Chondrocyte (in vitro differentiated cells): ENCODE measurements at places on chromosomes 6 and 20. TPM values are rescaled to one million over a fixed set of nuclear protein-coding genes. Genes with fewer than 3 reads are reported as not detected.

DNA sequence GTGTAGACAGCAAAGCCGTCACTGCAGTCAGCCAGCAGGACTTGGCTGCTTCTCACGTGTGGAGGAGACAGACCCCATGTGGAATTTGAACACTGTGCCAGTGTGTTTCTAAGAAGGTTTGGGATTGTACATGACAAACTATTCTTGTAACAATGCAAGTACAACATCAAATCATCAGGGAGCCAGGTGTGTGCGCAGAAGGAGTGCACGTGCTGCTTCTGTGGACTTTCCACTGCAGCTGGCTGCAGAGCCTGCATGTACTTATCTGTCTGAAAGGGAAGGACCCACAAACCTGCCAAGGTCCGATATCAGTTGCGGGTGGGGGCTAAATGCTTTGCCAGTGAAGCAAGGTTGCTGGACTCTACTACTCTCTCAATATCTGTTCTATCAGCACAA lies 211.6 kb downstream of the WDR27 start:
- DNase-seq: no peak

DNA sequence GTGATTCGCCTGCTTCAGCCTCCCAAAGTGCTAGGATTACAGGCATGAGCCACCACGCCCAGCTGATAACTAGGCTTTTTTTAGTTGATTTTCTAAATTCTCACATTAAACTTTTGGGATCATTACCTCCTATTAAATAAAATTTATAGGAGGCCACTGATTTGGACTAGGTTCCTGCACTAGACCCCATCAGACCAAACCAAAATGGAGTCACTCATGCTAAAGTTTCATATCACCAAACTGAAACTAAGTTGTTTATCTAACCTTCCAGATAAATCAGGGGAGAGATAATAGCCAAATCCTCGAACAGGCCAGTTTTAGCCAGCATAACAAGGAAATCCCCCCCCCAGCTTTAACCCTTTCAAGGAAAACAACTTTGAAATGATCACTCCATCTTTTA lies 98.4 kb upstream of the SLC22A16 start:
- DNase-seq: no peak

The ARG1 gene
- not detected in 3 replicates for total RNA-seq

GRCh38 chr20:39909447-39909846 lies 779.6 kb downstream of the MAFB start:
- no peak for DNase-seq

The FIG4 gene
- 10.4 to 14.1 TPM (median 13.0 TPM) in 3 replicates for total RNA-seq

DNA sequence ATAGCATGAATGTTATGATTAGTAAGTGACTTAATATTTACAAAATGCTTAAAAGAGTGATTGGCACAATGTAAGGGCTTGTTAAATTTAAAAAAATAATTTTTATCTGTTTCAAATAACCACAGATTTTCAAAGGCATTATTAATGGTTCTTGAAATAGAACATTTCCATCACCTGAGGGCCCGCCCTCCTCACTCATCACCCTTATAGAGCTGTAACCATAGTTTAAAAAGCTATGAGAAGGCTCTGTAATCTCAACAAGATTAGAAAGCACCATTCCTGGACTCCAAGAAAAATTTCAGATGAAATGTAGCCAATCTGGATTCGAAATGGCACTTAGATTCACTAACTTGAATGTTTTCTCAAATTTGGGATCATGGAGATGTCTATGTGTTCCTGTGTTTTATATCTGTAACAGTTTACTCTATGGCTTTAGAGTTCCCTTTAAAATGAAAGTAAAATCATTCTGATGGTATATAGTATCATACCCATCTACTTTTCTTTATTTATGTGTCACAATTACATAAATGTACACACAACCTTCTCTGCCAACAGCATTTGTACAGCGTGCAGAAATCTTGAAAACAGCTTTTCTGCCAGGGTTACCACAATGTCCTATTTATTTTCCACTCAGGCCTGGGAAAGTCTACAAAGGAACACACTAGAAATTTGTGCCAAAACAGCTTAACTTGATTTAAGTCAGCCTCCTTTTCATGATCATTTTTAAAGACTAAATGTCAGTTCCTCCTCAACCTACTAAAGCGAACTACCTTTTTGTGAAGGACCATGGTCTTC lies 207.7 kb downstream of the TBX18 start:
- no peak for DNase-seq

The TSBP1 gene
- not detected in 3 replicates for total RNA-seq

The LY6G6C gene
- 0.30 TPM in 1 of 3 replicates, not detected in the others for total RNA-seq

The RAB32 gene
- total RNA-seq: 41.8 to 80.6 TPM (median 76.1 TPM) in 3 replicates

- DNase-seq: no peak
Measured at GRCh38 chr20:2349801-2350200, 30.9 kb upstream of the TGM6 start.

The AGER gene
- 2.6 to 4.9 TPM (median 3.6 TPM) in 3 replicates for total RNA-seq

DNA sequence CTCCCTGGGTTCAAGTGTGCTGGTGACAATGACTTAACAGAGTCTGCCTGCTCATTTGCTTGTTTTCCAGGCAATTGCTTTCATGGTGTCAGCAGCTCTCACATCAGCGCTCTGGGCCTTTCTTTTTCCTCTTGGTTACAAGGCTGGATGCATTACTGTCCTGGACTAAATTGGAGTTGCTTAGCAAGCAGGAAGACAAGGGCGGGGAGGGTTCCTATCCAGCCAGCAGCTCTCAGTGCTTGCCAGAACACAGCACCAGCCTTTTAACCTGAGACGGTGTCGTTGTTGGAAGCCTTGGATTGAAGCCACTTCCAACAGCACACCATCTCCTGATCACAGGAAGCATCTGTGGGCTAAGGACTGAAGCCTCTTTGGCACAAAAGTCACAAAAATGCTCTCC lies 606.9 kb downstream of the CDH26 start:
- DNase-seq: no peak

GRCh38 chr6:119138906-119139541 lies 60.6 kb upstream of the FAM184A start:
- no peak for DNase-seq

The SLC22A1 gene
- 1.5 to 3.3 TPM (median 2.9 TPM) in 3 replicates for total RNA-seq

The RAD21L1 gene
- total RNA-seq: not detected in 3 replicates

- no peak for DNase-seq
Measured at GRCh38 chr20:54344832-54345231, 130.6 kb upstream of the DOK5 start.

DNA sequence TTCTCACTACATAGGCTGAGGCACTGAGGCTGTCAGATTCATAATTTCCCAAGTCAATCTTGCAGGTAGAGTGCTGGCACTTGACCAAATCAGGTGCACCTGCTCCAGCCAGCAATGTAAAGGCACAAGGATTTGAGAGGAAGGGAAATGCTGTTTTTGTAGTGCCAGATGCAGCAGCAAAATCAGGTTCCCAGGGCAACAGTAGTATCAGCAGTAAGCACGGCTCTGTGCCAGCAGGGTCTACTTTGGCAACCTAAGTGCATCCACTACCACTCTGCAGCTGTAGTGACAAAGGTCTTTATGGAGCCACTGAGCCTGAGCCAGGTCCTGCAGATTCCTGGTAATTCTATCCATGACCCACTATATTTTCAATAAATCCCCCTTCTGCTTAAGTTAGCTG lies 329.5 kb downstream of the TPBG start:
- no peak for DNase-seq

DNA sequence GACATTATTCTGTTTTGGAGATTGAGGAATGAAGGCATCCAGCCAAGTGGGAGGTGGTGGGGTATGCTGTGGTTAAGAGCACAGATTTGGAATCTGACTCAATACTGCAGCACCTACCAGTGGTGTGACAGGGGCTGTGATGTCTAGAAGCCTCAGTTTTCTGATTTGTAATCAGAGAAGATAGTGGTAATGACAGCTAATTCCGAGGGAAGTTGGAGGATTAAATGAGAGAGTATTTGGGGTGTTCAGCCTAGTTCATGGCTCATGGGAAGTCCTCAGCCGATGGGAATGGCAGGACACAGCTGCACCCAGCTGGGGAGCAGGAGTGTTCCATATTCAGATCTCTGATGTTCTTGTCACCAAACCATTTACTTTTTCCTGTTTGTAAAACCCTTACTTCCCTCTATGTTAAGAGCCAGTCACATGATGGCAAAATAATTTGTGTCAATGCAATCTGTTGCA lies 9.3 kb downstream of the SLC9A8 start:
- no peak for DNase-seq

The SAYSD1 gene
- total RNA-seq: 12.3 to 13.9 TPM (median 13.6 TPM) in 3 replicates

DNA sequence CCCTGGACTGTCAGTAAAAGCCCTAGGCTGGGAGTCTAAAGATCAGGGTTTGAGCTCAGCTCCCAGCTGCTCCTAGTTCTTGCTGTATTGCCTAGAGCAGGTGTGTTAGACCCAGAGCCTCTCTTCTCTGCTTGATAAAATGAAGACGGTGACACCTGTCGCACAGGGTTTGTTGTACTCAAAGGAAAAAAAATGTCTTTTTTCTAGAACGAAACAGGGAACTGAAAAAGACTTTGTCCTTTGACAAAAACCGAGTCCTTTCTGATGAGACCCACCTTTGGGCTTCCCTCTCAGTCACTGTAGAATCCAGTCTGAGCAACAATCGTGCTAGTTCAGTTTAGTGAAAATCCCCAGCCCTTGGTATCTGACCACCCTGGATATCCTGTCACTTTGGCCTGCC lies 102.1 kb upstream of the LAMP5 start:
- no peak for DNase-seq

GRCh38 chr6:146931214-146931613 lies 273.0 kb upstream of the STXBP5 start:
- no peak for DNase-seq

The GATA5 gene
- total RNA-seq: not detected in 3 replicates

DNA sequence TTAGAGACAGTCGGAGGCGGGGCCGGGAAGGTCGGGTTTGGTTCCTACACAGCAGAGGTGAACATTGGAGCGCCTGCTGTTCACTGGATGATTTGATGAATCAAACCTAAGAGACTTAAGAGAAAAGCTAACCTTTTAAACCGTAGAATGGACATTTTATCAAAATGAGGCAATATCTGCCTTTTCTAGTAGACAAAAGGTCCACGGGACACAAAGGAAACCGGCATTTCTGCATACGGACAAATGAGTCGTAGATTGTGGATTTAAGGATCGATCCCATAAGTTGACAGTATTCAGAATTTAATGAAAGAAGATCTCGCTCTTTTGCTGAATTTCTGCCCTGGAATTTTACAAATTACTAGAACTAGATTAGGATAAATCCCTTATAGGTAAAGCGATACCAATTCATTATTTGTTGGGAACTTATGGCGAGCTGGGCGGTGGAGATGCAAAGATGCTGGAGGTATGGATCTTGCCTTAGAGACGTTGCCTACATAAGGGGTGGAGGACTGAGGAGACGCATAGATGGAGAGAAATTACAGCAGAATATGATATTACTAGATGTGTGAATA lies 400 bp downstream of the PAK1IP1 start:
- no peak for DNase-seq

GRCh38 chr20:44026647-44027342 lies 112.1 kb downstream of the TOX2 start:
- DNase-seq: no peak

DNA sequence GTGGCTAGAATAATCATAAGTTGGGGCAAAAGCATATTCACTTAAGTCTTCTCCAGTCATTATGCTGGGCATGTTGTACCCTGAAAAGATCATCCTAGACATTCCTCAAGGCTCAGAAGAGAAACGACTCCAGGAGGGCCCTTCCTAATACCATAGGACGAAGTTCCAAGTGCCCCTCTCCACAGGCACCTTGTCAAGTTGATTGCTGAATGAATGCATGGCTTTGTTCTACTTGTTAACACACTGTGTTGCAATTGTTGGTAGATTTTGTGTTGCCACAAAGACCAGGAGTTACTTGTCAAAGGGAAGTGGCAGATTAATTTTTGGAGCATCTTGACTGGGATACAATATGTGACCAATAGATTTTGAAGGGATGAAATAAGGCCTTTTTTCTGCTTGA lies 194.3 kb upstream of the SMLR1 start:
- DNase-seq: no peak

The XKR7 gene
- total RNA-seq: 0.02 TPM in 1 of 3 replicates, not detected in the others

The DSN1 gene
- 7.4 to 14.9 TPM (median 8.3 TPM) in 3 replicates for total RNA-seq

DNA sequence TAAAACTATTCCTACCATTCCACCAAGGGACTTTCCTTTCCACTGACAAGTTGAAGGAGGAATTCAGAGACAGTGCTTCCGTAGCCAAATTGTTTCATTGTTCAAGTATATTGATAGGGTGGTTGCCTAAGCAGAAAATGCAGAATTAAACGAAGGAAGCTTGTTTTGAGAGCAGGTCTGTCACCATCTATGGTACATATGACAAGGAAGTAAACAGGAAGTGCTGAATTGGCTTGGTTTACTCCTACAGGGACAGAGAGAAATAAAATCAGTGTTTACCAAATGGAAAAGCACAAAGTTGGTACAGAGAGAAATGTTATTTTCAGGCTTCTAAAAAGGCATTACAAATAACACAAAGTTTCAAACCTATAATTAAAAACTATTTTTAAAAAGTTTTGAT lies 421.8 kb downstream of the CDC5L start:
- DNase-seq: no peak

DNA sequence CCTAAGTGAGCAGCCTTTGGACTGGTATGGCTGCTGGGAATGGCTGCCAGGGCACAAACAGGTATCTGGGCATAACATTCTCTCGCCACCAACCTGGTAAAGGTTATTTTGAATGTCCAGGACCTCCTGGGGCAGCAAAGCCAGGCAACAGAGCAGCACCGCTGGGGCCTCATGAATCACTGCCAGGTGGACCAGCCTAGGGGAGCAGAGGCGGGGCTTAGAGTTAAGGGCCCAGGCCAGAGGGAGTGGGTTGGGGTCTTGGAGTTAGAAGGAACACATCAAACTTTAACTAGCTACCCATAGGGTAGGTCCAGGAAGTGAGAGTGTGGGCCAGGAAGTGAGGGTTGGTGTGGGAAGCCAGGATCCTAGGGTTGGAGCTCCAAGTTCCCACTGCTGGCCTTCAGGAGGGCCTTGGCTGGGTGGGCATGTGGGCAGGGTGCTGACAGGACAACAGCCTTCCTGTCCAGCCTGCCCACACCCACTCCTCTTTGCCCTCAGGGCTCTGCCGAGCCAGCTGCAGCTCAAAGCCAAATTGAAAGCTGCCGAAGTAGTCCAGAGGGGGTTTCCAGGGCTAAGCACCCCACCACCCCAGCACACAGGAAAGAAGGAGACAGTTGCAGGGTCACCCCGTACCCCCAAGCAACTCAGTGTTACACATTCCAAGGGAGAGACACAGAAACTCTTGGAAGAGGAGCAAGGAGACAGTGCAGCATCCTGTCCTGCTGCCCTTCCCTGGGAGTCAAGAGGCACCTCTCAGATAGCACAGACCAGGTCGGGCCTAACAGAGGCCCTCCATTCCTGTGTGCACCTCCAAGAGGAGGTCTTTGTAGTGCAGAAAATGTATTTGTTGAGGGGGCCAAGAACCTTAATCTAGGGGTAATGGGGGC lies 2.6 kb downstream of the NFKBIE start:
- DNase-seq: peak; percentile 54

GRCh38 chr6:41722969-41723529 lies 12.4 kb downstream of the TFEB start:
- no peak for DNase-seq

The SASH1 gene
- 54.2 to 89.3 TPM (median 82.9 TPM) in 3 replicates for total RNA-seq
